Activated CD8-positive, alpha-beta memory T cell treated with anti-CD3 and anti-CD28 coated beads for 1 hour (primary cell): ENCODE measurements at places on chromosomes 12 and 14.

GRCh38 chr14:24130380-24130716 is at the start of gene FITM1:
Gene FITM1 (plus strand): TSS chr14:24130659. CDS start chr14:24131564, 905 bp downstream.
- DNase-seq: no peak

- no peak for DNase-seq
These were observed 263.4 kb downstream of the ADGRD1 start for GRCh38 chr12:131217024-131217586.

- DNase-seq: no peak
These were observed 1070.0 kb downstream of the LRFN5 start for GRCh38 chr14:42676636-42677035.

GRCh38 chr12:68980476-68981212 is 47.7 kb upstream of the CPM start:
- DNase-seq: no peak

DNA sequence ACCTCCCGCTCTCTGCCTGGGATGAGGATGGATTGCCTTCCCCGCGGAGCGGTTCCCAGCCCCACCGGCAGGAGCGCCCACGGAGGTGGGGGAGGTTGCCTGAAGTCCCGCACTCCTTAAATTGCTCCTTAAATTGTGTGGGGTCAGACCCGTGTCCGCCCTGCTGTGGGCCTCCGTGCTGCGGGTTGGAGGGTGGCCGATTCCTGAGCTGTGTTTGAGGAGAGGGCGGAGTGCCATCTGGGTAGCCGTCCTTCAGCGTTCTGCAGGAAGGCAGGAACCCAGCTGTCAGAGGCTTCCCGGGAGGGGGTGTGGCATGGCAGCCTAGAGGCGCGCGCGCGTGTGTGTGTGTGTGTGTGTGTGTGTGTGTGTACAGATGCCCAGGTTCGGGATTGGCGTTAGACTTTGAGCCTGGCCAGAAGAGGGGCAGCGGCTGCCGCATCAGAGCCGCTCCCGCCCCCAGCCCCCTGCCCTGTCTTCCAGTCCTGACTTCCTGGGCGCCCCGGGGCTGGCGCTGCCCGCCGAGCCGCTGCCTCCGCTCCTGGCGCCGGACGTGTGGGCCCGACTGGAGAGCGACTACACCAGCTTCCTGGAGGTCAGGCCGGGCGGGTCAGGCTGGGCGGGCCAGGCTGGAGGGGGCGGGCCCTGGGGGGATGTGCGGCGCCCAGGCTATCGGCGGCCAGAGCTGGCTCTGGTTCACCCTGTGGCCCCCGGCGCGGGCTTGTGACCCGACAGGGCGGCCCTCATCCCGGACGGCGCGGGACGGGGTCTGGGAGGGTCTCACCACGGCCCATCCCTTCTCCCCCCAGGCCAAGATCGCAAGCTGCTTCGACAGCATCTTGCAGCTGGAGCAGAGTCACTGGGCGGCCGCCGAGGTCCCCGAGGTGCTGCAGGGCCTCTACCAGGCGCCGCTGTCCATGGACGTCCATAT is 9.2 kb downstream of the EXOC3L4 start:
- DNase-seq: no peak

- DNase-seq: peak; percentile 17
These were observed 806.0 kb downstream of the VRK1 start for GRCh38 chr14:97603201-97603600.

DNA sequence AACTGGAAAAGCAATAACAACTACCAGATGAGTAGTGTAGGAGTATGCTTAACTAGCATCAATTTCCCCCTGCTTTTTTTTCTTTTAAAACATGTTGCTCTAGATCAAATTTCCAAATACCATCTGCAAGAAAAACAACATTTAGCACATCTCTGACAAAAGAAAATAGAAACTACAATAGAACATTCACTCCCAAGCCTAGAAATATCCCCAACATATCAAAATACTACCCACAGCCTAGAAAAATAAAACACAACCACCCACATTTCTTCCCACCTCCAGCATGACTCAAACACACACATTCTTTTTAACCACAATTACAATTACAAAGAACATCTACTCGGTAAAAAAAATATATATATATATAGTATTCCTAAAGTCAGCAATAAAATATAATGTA is 120.0 kb downstream of the PPFIA2 start:
- DNase-seq: no peak

- DNase-seq: no peak
These were observed 442 bp downstream of the FLVCR2 start for GRCh38 chr14:75578786-75579337.

- no peak for DNase-seq
These were observed 50.2 kb downstream of the FRMD6 start for GRCh38 chr14:51701951-51702350.

GRCh38 chr12:70815971-70816391 is 104.6 kb downstream of the PTPRR start:
- no peak for DNase-seq

- DNase-seq: no peak
These were observed 2.1 kb downstream of the CKAP4 start for GRCh38 chr12:106245767-106246166.

GRCh38 chr12:91951571-91951970 is 194.1 kb downstream of the BTG1 start:
- DNase-seq: no peak

- DNase-seq: no peak
These were observed 28.6 kb upstream of the PTPRO start for GRCh38 chr12:15293731-15294130.

DNA sequence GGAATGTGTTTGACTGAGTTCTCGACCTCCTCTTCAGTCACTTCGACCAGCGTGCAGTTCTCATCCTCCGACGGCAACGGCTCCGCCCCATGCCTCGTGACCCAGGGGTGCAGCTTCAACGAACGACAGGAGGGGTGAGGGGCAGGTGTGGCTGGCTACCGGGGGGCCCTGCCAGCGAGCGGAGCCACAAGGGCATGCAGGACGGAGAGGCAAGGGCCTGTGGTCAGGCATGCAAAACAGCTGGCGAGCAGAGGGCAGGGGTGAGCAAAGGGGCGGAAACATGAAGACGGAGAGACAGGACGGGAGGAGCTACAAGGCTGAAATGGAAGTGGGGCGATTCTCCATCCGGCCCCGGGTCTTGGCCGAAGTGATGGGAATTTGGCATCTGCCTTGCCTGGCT is 38.7 kb downstream of the P2RX4 start:
- DNase-seq: no peak

DNA sequence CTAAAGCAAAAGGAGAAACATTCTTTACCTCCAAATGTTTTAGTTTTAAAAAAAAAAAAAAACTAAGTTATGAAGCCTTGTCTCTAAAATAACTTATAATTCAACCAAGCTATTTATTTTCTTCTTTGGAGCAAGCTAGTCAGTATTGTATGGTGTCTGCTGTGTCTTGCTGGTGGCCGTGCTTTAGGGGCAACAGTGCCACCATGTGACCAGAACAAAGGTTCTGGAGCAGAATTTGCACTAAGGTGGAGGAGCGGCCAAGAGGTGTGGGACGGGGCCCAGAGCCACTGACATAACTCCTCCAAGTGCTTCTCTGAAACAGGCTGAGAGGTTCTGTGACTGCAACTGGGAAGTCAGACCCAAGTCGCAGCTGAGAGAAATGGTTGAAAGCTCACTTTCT is 4.5 kb downstream of the FICD start:
- DNase-seq: no peak

DNA sequence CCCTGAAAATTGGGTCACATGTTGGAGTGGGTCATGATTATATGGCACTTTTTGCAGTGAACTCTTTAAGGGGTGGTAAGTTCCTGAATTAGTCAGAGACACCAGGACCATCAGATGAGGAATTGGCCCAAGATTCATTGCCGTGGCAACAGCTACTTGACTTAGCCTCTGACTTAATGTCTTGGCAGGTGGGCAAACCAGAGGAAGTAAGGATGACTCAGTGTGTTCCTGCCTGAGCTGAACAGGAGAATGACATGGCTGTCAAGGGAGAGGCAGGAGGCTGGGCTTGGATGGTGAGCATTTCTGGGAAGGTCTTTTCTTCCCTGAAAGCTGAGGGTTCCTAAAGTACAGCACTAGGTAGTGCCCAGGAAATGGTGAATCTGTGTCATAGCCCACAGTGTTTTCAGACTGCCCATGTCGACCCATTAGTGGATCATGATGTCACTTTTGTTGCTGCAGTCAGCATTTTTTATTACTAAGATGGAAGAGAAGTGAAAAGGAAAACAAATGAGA is 170.1 kb upstream of the PWP1 start:
- DNase-seq: no peak

GRCh38 chr12:87246726-87247125 is 782.5 kb downstream of the C12orf50 start:
- no peak for DNase-seq

DNA sequence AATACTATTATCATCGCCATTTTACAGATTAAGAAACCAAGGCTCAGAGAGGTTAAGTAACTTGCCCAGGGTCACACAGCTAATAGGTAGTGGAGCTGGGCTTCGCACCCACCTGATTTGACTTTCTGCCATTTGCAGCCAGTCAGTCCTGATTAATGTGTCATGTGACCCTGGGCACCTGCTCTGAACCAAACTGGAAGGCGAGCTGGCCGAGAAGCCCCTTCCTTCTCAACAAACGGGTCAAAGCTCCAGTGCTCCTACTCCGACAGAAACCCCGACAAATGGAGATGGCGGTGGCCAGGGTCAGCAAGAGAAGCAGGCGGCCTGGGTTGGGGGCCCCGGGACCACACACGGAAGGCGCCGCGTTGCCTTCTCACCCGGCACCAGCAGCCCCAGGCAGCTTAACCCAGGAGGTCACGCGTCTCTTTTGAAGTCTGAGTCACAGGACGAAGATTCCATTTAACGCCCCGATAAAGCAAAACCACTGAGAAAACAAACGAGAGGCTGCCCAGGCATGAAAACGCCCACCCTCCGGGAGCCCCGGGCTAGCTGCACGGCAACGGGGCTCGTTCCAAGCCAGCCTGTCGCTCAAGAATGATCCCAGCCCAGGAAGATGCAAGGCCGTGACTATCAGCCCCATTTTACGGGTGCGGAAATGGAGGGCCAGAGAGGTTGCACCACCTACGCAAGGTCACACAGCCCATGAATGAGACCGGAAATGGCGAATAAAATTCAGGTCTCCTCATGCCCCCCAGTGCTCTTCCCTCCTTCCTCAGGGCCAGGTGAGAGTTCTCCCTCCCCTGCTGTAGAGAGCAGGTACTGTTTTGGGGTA is 124.8 kb downstream of the SCARB1 start:
- no peak for DNase-seq

- DNase-seq: no peak
These were observed 1.0 kb downstream of the ITFG2 start for GRCh38 chr12:2813214-2814185.

- DNase-seq: no peak
These were observed 273.1 kb upstream of the RTL1 start for GRCh38 chr14:101176535-101177205.

GRCh38 chr12:124545508-124546418 is 21.6 kb downstream of the NCOR2 start:
- no peak for DNase-seq

- DNase-seq: no peak
These were observed 143.2 kb upstream of the EEA1 start for GRCh38 chr12:93072340-93072739.

GRCh38 chr14:104852280-104852663 is 12.8 kb upstream of the CEP170B start:
- DNase-seq: no peak

- no peak for DNase-seq
These were observed 93.8 kb downstream of the NDUFA12 start for GRCh38 chr12:94909663-94910062.

DNA sequence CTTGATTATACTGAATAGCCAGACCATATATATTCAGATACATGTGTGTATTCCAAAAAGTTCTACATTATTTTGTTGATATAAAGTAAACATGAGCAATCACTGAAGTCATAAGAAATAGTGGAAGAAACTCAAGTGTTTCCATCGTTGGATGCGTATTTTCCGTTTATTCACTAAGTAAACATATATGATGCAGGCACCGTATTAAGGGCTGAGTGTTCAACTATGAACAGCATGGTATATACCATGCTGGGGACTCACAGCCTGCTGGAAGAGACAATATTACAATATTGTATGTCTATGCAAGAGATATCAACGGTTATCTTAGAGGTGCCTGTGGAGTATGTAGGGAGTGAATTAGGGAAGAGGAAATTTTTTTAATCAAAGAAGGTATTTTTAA is 1.2 kb downstream of the PYROXD1 start:
- no peak for DNase-seq

DNA sequence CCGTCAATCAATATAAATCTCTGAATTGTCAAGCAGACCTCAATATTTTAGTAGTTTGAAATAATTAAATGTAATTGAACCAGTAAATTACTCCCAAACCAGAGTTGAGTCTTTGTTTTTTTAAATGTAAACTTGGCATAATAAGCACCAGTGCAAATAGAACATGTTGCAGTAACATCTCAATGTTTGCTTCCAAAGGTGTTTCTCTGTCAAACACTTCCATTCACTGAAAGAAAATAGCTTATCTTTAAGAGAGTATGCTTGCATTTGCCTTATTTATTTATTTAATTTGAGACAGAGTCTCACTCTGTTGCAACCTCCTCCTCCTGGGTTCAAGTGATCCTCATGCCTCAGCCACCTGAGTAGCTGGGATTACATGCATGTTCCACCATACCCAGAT is 39.9 kb upstream of the EGLN3 start:
- no peak for DNase-seq

DNA sequence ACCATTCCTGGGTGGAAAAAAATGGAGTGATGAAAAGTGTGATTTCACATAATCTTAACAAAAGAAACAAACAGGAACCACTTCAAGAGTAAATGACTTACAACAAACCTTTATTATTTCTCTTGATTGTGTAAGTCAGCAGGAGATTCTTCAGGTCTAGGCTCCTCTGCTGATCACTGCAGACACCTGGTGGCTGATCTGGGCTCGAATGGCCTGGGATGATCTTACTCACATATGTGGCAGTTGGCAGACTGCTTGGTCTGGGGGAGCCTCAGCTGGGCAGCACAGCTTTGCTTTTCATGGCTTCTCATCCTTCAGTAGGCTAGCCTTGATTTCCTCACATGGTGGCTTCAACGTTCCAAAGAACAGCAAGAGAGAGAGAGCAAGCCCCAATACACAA is 215.4 kb upstream of the PRICKLE1 start:
- DNase-seq: no peak

DNA sequence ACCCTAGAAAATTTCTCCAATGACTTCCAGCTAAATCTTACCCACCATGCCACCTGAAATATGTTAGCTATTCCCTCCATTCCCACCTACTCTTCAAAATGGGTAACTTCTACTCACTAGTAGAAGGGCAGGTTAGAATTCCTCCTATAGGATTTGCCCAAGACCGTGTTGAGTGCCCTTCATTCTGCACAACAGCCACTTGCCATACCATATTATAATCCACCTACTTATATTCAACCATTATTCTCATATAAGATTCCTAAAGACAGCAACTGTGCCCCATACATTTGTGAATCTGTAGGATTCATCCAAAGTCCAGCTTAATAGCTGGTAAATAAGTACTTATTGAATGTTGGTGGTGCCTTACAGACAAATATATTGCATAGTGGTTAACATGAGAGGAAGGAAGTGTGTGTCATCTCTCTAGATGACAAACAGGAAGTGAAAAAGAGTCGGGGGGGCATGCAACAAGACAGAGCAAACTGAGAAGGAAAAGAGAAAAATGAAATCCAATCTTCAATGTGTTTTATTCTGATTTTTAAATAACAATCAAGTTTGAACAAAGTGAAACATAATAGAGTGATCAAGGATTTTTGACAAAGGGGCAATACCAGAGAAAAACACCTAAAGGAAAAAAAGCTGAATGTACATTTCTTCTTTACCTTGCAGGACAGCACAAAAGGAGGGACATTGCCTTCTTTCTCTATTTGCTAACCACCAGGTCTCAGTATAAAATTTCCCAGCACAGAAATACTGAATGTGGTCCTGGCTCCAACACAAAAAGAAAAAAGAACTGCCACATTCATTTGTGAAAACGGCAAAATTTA is 389.3 kb upstream of the USP15 start:
- DNase-seq: no peak

GRCh38 chr12:51678086-51678724 is 87.2 kb downstream of the SCN8A start:
- DNase-seq: no peak
